ENCODE measurements at places on chromosomes 7 and 10.

DNA sequence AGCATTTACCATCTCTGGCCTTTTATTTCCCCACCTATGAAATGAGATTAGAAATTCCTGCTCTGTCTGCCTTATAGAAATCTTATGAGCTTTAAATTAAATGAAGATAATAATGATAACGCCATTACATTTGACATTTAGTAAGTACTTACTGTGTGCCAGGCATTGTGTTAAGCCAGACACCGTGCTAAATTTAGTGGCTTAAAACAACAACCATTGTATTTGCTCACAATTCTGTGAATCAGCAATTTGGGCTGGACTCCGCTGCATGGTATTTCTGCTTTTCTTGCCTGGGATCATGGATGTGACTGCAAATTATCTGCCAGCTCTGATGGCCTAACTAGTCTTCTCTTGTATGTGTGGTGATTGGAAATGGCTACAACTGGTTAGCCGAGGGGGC lies 56.4 kb upstream of the CCDC6 start:
- no peak for DNase-seq

DNA sequence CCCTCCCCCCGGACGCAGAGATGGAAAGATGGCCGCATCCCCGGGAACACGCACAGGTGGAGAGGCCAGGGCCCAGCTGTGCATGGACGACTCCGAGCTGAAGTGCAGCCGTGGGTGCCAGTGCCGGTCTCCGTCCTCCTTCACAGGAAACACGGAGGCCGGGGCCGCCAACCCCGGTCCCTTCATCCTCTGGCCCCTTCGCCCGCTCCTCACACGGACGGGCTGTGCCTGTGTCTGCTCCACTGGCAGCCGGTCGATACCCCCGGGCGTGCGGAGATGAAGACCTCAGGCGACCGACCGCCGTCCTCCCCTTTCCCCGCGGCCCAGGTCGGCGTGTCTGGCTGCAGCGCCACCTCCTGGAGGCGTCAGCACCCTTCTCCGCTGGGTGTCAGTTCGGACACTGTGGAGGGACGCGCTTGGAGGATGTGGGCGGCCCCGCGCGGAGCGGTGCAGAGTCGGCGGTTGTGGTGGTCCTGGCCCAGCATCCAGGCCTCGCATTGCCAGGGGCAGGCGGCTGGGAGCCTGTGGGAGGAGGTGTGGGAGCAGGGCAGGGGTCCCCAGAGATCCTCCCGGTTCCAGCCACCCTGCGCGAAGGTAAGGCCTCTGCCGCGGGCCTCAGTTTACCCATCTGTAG lies 9.9 kb downstream of the ZNF511 start:
- peak; percentile 63 for DNase-seq

DNA sequence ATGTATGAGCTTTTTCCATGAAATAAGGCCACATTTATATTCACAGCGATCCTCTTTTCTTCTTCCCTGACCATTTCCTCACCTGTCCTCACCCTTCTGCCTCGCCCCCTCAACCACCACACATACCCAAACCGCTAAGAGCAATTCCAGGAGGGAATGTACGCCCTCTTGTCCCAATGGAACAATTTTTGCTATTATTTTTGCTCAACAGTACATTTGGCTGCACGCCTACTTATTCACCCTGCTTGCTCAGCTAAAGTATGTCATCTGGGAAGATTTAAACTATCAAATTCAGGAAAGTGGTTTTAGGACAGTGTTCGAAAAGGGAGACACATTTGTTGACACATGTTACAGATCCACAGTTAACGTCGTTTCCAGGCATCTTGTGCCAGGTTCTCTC lies 252.7 kb downstream of the NEBL start:
- no peak for DNase-seq

GRCh38 chr7:38512704-38513103 lies 118.5 kb downstream of the AMPH start:
- DNase-seq = no peak

DNA sequence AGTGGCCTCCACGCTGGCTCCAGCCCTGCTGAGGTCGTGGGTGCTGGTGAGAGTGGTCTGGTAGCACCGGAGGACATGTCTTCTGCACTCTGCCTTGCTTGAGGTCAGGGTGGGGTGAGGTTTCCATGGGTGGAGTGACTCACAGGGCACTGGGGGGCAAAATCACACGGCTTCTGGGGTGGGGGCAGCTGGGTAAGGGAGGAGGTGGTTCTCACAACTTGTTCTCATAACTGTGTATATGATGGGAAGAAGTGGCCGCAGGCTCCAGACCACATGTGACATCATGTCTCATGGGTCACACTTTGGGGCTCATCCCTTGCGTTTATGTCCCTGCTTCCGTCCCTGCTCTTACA lies 884 bp upstream of the PRF1 start:
- DNase-seq = no peak

DNA sequence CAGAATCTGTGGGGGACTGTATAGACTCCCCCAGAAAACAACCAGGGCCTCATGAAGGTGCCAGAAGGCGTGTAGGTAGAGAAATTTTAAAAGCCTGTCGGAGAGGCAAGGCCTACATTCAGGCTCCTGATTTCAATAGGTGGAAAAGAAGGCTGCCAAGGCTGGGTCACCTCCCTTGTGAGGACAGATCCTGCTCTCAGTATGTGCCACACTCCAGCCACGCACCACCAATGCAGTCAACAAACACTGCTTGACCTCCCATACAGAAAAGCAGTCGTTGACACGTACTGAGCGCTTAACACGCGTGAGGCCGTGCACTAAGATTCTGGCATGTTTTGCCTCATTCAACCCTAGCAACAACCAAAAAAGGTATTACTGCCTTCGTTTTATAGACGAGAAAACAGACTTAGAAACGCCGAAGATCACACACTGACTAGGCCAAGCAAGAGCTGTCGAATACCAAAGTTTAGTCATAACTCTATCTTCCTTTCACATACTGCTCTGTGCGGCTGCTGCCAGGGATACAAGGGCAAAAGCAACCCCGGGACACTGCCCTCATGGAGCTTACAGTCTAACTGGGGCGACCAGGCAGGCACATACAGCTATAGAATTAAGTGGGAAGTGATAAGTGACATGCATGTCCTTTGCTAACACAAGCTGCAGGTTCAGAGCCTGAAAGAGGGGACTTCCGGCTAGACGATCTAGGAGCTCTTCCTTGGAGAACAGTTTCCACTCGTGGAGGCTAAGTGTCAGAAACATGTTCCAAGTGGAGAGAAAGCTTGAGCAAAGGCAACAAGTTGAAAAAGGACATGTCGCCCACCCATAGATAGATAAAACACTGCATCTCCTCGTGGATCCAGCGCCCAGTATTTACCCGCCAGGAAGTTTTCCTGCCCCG lies 797 bp upstream of the NKX2-3 start:
- DNase-seq = no peak

GRCh38 chr10:1289591-1289990 lies 233.4 kb downstream of the WDR37 start:
- DNase-seq = no peak

DNA sequence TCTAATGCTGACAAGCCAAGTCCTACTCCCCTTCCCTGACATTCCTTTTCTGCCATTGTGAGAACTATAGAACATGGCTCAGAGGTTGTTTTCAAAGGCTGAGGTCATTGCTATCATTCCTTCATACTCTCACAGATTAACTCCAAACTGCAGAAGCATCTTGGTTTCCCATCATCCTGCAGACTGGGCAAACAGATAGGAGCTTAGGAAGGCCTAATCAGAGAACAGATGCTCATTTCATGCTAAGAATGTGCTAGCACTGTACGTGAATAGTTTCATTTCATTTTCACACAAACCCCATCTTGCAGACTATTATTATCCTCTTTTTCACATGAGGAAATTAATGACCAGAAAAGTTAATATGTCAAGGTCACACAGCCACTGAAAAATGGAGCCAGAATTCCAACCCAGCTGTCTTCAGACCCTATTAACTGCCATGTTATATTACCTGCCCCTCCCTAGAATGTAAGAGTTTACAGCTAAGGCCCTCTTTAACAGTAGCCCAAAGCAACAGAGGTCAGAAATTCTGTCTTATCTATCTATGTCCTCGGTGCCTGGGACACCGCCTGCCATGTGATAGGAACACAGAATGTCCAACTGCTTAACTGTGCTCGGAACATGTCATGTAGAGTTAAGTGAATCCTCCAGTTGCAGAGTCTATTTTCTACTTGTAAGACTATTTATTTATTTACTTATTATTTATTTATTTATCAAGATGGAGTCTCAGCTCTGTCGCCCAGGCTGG lies 2.9 kb upstream of the LCOR start:
- DNase-seq = no peak

- DNase-seq = no peak
Measured at GRCh38 chr10:77111611-77112550, 525.7 kb downstream of the KCNMA1 start.

DNA sequence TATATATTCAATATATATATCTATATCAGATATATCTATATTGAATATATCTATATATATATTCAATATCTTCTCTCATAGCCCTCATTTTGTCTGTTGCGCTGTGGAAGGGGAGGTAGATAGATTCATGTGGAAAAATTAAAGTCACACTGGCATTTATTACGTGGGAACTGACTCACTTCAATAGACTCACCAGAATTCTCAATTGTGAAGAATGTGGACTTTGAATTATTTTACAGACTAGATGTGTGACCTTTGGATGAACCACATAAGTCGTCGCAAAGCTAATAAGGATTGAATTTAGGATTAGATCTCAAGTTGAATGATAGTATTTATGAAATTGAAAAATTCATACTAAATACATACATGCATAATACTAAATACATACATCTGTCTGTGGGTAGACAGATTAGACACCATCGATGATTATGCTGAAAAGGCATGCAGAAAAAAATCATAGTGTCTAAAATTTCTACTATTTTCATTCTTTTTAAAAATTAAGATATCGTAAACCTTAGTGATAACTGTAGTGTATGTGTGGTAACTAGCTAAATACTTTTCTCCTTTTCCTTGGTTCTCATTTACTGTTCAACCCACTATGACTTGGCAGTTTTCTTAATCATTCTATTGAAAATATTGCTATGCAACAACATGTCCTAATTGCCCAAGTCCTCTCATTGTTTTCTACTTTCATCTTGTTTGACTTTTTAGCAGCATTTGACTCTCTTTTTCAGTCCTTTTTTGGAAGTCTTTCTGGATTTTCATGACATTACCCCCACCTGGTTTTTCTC lies 61.8 kb upstream of the A1CF start:
- DNase-seq = no peak

DNA sequence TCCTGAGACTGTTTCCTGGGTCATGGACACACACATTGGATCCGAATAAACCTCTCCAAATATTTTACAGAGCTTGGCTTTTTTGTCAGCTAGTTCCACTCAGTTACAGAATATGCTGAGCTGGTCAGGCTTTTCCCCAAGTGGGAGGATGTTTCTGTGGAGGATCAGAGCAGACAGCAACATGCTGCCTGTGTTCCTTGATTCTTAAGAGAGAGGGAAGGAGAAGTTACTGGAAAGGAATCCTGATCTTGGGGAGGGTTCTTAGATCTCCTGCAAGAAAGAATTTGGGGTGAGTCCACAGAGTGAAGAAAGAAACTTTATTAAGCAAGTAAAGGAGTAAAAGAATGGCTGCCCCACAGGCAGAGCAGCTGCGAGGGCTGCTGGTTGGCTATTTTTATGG lies 76.8 kb upstream of the RPA3 start:
- DNase-seq = no peak

DNA sequence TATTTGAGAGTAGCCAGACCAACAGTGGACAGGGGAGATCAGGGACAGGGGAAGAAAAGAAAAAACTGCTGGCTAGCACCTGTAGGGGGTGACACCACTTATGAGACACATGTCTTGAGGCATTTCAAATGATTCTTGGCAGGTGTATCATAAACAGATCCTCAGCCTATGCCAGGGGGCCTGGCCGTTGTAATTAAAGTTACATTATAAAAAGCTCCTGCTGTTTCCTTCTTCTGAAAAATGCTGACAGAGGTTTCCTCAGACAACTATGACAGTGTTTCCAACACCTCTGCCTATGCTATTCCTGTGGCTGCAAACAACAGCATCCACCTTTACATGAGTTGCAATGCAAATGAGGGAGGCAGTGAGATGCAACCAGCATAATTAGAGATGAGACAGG lies 281.0 kb upstream of the PTER start:
- DNase-seq = no peak

- DNase-seq = no peak
Measured at GRCh38 chr7:55532150-55532917, 40.0 kb downstream of the VOPP1 start.

GRCh38 chr10:32169556-32169955 lies 113.3 kb upstream of the KIF5B start:
- no peak for DNase-seq

- no peak for DNase-seq
Measured at GRCh38 chr10:131694168-131694780, 206.5 kb upstream of the PPP2R2D start.

- no peak for DNase-seq
Measured at GRCh38 chr10:224571-224970, 89.3 kb downstream of the ZMYND11 start.

DNA sequence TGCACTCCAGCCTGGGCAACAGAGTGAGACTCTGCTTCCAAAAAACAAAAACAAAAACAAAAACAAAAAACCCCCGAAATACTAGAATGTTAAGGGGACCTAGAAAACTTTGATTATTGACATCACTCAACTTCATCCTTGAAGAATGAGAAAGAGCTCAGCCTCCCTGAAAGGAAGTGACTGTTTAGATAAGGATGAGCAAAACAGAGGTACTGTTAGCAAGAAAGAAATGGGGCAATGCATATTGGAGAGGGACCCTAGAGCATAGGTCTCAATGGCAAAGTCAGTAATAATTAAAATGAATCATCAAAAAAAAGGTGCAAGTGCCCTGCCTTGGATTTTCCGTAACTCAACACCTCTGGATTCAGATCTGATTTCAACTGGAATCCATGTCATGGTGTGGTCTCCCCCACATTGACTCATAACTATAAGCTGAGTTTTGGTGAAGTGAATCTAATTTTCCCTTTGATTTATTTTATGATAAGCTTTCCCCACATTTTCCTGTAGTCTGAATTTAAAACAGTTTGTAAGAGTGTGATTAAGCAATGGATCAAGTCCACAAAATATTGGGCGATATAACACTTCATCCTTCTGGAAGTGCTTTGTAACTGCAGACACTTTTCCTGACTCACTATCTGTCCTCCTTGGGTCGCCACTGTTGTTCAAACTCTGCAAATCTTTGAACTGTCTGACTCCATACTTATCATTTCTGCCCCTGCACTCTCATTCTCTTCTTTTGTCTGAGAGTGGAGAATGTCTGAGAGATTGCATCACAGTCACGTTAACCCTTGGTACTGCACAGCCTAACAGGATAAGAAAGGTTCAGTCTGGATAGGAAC lies 224.8 kb upstream of the LYZL1 start:
- DNase-seq = no peak

- no peak for DNase-seq
Measured at GRCh38 chr7:20260223-20260622, 43.0 kb upstream of the MACC1 start.

GRCh38 chr7:114196517-114196916 lies 218.1 kb upstream of the FOXP2 start:
- DNase-seq = no peak

- no peak for DNase-seq
Measured at GRCh38 chr10:21899736-21900135, 103.8 kb downstream of the DNAJC1 start.

DNA sequence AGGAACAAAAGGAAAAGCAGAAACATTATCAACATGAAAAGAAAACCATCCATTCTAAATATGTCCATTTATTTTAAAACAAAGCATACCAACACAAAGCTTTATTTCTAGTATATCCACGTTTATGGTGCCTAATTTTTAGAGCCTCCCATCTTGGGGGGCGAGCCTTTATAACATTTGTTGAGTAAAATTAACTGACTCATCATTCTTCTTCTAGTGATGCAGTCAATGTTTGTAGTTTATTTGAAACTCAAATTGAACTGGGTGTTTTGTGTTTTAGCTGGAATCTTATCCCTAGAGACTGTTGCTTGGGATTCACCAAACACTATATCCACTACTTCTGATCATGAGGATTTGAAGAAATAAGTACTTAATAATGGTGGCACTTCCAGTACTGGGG lies 366.4 kb upstream of the NPVF start:
- DNase-seq = no peak
